ENCODE measurements at places on chromosomes 7 and 10. TPM values are rescaled to one million over a fixed set of nuclear protein-coding genes. Genes with fewer than 3 reads are reported as not detected.

- DNase-seq: no peak
Measured at GRCh38 chr10:23523251-23523650, 84.4 kb downstream of the OTUD1 start.

DNA sequence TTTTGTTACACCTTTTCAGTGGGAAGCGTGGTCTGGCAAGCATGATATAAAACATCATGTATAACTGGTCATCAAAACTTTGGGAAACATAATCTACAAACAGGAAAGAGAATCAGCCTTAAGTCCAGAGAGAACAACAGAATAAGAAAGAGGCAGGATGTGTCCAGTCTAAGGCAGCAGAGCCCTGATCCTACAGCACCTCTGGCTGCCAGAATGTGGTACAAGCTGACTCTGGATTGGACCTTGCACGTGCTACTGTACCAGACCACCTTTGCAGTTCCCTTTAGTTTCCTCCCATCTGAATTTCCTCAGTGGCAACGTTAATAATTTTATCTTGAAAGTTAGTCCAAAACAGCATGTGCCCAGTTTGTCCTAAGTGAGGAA, 824.6 kb upstream of the IGFBP3 start:
- DNase-seq: no peak

- no peak for DNase-seq
Measured at GRCh38 chr7:122846591-122846990, 39.7 kb downstream of the CADPS2 start.

GRCh38 chr7:135321556-135321955, 87.9 kb downstream of the STRA8 start:
- DNase-seq: no peak

Gene MTURN
- polyA plus RNA-seq: 6.3 TPM

Gene TRIM50
- not detected for polyA plus RNA-seq

Gene RBM48
- 5.1 TPM for polyA plus RNA-seq

Data from foreskin keratinocyte (primary cell).